ENCODE measurements at places on chromosomes 3 and 15.
A peak's percentile ranks its signal among the peaks of the same experiment; 100 is the strongest.

- no peak for DNase-seq
Measured at GRCh38 chr3:127678315-127678599, 5.5 kb downstream of the ABTB1 start.

GRCh38 chr3:86744051-86744450 is 246.9 kb downstream of the VGLL3 start:
- DNase-seq, result no peak

DNA sequence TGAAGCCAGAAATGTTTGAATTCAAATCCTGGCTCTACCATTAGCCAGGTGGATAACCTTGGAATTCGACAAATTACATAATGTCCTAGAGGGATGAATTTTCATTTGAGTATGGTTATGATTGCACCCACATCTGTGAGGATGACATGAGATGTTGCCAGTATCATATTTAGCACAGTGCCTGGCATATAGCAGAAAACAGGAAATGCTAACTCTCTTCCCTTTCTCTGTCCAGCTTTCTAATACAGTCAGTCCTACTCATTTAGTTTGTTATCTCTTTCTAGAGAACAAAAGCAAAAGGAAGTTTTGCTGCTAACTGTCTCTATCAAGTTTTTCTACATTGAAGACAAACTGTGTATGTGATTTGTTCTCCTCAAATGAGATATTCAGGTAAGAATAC is 231.7 kb downstream of the CPNE4 start:
- no peak for DNase-seq

- no peak for DNase-seq
Measured at GRCh38 chr3:61944726-61945125, 383.4 kb downstream of the PTPRG start.

DNA sequence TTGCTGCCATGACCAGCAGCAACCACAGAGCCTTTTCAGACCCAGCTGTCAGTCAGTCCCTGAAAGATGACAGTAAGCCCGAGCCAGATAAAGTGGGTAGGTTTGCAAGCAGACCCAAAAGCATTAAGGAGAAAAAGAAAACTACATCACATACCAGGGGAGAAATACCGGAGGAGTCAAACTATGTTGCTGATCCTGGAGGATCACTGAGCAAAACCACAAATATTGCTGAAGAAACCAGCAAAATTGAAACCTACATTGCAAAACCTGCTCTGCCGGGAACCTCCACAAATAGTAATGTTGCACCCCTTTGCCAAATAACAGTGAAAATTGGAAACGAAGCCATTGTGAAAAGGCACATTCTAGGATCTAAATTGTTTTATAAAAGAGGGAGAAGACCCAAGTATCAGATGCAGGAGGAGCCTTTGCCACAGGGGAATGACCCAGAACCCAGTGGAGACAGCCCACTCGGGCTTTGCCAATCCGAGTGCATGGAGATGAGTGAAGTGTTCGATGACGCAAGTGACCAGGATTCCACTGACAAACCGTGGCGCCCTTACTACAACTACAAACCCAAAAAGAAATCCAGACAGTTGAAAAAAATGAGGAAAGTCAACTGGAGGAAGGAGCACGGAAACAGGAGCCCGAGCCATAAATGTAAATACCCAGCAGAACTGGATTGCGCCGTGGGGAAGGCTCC is 42.1 kb upstream of the RASA2 start:
- DNase-seq, result no peak

GRCh38 chr3:27209617-27210264 is 159.4 kb downstream of the NEK10 start:
- no peak for DNase-seq

DNA sequence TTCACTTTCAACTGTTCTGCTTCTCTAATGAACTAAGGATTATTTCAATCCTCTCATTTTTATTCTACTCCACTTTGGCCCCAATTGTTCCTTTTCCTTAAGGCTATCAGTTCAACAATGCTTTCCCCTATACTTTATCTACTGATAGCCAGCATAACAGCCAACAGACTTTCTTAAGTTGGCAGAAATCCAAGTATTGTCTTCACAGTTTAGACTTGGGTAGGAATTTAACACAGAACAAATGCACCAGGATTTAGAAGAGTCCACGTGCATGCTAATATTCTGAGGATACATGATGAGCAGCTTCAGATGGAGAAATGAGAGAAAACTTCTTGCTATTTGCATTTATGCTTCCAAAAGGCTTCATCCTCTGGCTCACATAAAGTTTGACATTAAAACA is 54.8 kb downstream of the FBN1 start:
- no peak for DNase-seq

- DNase-seq, result no peak
Measured at GRCh38 chr3:8223766-8224165, 277.9 kb upstream of the LMCD1 start.

DNA sequence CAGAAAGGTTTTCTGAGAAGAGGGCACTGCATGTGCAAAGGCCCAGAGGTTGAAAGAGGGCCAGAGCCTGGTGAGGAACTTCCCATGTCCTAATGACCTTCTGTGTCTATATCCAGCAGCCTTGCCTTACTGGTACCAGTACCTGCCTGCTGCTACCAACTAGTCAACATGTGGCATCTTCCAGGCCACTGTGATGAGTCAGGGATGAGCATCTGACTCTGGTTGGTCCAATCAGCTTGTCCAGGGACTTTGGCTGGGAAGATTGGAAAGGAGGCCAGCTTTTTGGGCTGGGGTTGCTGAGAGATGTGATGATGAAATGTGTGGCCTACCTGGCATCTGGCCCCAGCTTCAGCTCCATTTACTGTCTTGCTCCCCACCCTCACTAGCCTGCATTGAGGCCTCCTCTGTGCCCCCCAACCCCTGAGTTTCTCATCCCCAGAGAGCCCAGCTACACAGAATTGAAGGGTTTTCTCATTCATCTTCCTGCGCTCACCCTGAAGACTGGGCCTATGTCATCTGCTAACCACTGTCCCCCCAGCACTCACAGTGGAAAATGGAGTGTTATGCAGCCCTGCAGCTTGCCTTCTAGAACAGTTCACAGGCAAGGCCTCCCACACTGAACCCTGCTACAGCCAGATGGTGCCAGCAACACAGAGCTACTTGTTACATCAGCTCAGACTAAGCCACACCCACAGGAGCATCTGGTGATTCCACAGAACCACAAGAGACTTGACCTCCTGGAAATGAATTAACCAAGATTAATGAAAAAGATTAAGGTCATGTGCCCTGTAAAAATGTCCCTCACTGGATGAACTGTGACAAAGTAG is 1.3 kb upstream of the TWF2 start:
- peak; percentile 7 for DNase-seq

DNA sequence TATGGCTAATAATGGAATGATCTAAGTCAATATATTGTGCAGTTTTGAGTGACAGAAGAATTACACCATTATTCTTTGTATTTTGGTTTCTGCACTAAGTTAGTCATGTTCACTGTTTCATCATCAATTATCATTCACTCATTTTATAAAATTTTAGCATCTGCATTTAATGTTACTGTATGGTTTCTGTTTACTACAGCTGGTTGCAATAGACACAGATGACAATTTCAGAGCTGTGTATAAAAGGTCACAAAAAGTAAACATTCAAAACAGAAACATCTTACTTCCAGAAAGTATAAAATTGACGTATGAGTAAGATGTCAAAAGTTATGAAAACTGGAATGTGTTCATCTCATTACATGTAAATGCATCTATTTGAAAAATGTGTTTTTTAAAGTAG is 111.1 kb upstream of the GBE1 start:
- no peak for DNase-seq

GRCh38 chr3:47583320-47584075 is 4.8 kb upstream of the CSPG5 start:
- DNase-seq, result no peak

DNA sequence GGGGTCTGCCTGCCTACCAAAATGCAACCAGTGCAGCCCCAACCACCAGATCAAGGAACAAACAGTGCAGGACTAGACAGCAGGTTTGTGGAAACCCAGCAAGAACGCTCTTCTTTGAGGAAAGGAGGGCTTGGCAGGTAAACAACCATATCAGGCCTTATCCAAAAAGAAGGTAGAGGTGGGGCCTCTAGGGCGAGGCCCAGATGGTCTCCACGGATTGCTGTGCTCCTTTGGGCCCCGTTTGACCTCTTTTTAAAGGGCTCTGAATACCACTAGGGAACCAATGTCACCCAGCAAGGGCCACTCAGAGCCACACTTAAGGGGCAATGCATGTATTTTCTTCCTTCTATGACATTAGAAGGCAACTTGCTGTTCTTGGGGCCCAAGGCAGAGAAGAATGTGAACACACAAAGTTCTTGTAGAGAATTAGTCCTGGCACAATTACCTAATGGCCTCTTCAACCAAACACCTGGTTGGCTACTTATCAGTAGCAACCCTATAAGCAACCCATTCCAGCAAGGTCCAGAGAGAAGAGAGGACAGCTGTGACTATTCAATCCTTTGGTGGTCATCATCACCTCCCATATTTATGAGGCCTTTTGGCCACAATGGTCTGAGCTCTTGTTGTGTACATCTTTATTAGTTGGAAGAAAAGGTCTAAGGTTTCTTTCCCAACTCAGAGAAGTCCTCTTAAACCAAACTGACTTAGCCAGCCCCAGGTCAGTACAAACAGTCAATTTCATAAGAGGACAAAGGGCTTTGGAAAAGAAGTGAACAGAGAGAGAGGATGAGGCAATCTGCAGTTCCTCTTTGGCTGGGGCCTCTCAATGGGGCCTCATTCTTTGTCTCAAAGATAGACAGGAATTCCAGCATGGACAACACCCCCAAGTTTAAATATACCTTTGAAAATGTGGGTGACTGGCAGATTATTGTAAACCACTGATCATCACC is 36.0 kb downstream of the FOXP1 start:
- DNase-seq, result no peak

GRCh38 chr3:14329116-14329830 is 73.1 kb upstream of the SLC6A6 start:
- DNase-seq, result peak; percentile 34

- no peak for DNase-seq
Measured at GRCh38 chr3:77298417-77298816, 258.5 kb downstream of the ROBO2 start.

- no peak for DNase-seq
Measured at GRCh38 chr15:73934281-73934680, 8.0 kb downstream of the LOXL1 start.

DNA sequence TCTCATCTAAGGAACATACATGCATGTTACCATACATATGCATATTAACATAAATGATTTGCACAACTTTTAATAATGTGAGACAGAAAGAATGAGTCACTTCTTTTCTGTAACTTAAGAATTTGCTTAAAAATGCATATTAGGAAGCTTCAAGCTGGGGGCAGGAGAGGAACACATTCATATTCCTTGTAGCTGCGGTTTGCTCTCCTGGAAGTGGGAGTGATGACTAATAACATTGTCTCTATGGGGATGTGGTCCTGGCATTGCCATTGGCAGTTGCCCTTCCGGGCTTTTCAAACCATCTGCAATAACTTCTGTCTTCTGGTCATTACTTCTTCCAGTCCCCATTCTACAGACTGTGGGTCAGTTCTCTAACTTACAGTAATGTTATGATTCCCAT is 15.6 kb downstream of the CHST2 start:
- no peak for DNase-seq

GRCh38 chr15:36284911-36285310 is 294.5 kb upstream of the CDIN1 start:
- no peak for DNase-seq

GRCh38 chr3:52126036-52126435 is 28.2 kb downstream of the POC1A start:
- no peak for DNase-seq

DNA sequence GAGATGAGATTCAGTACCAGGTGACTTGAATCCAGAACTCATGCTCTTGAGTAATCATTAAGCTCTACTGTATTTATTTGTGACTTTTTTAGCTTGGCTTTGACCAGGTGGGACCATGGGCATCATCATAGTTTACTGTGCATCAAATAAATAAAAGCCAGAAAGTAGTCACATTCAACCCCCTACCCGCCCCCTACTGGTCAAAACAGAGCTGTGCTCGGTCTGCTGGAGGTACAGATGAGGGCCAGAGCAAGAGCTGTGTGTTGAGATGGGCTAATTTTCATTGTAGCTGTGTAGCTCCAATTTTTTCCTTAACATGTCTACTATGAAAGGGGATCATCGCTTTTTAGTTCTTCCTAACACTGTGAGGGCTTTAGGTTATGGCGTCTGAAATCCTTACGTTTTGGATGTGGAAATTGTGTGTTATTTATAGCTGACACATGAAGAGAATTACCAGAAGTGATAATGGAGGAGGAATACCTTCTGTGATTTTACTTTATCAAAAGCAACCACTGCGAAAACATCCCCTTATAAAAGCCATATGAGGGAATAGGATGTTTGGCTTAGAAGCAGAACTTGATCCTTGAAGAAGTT is 375.1 kb downstream of the PTPRG start:
- DNase-seq, result no peak

Measured in NCI-H1436 treated with DMSO at 0.1 percent for 48 hours (cell line).